ENCODE measurements at places on chromosomes 13 and 19.
A peak's percentile ranks its signal among the peaks of the same experiment; 100 is the strongest.

GRCh38 chr13:98171900-98172589 lies 5.0 kb downstream of the RNF113B start:
- no peak for DNase-seq

GRCh38 chr19:19602136-19602712 lies 16.3 kb downstream of the PBX4 start:
- DNase-seq = peak; percentile 80

- no peak for DNase-seq
Observed at GRCh38 chr13:30998136-30999088, 66.0 kb downstream of the TEX26 start.

- no peak for DNase-seq
Observed at GRCh38 chr19:42208612-42209011, 8.9 kb downstream of the DEDD2 start.

DNA sequence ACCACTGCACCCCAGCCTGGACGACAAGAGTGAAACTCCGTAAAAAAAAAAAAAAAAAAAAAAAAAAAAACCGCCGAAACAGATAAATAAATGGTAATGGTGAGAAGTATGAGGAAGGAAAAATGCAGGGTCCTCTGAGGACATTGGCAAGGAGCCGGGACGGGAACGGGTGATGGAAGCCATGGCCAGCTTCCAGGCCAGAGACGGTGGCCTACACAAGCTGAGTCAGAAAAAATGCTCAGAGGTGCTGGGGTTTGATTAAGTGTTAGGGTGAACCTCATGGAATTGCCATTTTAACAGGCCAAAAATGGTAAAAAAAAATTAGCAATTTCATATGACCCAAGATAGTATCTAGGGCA lies 866 bp upstream of the ZSWIM4 start:
- no peak for DNase-seq

DNA sequence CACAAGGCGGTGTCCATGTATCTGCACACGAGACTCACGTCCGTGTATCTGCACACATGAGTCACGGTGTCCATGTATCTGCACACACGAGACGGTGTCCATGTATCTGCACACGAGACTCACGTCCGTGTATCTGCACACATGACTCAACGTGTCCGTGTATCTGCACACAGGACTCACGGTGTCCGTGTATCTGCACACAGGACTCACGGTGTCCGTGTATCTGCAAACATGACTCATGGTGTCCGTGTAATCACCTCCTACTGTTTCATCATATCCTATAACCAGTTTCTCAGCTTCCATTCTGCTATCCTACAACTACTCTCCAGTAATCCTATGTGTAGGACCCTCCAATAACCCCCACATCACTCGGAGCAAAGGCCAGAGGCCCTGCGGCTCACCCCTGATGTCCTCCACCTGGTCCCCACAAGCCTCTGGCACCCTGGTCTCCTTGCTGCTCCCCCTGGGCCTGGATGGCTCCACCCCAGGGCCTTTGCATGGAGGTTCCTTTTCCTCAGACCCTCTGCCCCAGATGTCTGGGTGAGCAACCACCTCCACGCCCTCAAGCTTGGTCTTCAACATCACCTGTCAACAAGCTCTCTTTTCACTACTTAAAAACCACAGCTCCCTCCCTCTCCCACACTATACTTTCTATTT lies 2.5 kb upstream of the TMEM255B start:
- no peak for DNase-seq

DNA sequence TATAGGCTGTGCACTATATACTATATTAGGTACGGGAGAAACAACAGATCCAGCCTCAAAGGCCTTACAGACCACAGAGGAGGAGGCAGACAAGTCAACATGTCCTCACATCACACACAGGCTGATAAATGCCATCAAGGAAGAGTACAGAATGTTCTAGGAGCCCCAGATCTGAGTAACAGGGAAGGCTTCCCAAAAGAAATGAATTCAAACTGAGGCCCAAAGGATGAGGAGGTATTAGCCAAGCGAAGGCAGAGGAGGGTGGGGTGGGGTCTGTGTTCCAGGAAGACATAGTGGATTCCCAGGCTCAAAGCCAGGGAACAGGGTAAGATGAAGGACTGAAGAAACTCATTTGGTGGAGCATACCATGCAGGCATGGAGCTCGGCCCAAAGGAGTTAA lies 55.1 kb downstream of the RXFP2 start:
- DNase-seq = no peak

GRCh38 chr19:31072451-31072850 lies 276.8 kb downstream of the TSHZ3 start:
- no peak for DNase-seq

DNA sequence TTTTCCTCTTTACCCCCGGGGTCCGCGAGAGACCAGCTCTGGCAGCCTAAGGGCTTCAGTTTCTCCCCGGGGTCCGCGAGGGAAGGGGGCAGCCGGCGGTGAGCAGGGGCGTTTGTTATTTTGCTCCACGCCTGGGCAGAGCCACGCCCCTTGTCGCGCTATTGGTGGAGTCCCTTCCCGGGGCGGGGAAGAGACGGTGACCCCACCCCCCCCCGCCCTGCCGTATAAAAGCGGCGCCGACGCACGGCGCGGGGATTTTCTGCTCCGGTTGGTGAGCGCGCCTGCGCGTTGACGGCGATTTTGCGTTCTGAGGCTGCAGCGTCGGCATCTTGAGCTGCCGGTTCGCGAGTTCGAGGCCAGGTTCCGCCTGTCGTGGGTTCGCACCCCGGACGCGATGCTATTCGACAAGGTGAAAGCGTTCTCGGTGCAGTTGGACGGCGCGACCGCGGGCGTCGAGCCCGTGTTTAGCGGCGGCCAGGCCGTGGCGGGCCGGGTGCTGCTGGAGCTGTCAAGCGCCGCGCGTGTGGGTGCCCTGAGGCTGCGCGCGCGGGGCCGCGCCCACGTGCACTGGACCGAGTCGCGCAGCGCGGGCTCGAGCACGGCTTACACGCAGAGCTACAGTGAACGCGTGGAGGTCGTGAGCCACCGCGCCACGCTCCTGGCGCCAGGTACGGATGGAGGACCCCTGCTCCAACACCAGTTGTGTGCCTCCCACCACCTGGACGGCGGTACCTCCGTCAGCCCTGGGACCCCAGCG lies at the start of gene ARRDC2:
TSS of gene ARRDC2 (plus strand) at position 254 of the 757 bp plus-strand sequence. CDS start at position 395, 141 bp downstream.
- peak; percentile 93 for DNase-seq

DNA sequence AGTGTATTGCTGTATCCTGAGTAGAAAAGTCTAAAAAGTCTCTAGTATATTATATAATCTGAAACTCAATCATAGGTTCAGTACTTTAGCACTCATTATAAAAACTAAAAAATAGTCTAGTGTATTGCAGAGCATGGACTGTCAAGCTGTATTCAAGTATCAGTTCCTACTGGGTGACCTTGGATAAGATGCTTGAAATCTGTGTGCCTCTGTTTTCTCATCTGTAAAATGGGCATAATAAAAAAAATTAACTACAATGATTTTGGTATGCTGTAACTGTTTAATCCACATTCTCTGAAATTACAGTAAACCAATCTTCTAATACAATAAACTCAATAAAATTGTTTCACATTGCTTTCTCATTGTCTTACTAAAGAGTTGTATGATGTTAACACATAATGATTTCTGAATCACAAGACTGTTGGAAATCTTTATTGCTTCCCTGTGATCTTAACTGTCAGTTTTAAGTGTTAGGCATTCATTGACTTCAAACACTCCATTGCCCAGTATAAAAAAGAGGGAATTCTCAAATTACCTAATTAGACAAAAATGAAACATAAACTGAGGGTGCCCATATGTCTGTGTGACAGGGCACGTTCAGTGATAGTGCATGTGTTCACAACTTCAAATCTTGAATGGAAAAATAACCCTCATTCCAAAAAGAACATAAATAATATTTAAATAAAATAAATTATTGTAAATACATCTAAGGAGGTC lies 2.2 kb downstream of the STARD13 start:
- DNase-seq = no peak

GRCh38 chr19:56973713-56974555 lies 133.4 kb upstream of the PEG3 start:
- DNase-seq = no peak

DNA sequence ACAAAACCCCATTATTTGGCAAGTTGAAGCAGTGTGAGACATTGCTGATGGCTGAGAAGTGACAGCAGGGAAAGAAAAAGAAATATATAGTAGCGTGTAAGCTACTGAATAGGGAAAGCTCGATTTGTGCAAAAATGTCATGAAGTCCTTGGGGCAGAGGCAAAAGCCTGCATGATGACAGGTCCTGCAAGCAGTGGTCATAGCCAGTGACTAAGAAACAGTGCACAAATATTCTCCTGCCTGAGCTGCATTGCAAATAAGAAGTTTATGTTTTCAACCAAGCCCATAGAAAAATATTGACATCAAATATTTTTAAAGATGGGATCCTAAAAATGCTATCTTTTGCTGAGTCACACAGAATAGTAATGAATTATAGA lies 270.0 kb downstream of the SLITRK6 start:
- no peak for DNase-seq

DNA sequence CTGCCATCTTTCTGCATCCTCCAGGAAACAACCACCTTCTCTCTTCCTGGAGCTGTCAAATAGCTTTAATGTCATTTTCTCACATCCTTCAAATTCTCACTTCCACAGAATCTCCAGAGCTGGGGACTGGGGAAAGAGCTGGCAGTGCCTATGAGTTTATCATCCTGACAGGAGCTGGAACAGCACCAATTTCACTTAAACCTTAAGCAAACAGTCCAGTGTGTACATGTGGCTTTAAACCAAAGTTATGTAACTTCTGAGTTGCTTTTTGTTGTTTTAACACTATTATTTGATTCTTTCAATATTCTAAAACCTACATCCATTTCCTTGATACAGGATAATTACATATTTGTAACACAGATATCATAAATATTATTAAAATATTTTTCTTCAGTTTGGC lies 331.5 kb upstream of the ARGLU1 start:
- no peak for DNase-seq
